Caki2 (cell line): ENCODE measurements at places on chromosomes 6 and 20.

GRCh38 chr20:59993736-59994430 is 35.7 kb downstream of the CDH26 start:
- no peak for DNase-seq

DNA sequence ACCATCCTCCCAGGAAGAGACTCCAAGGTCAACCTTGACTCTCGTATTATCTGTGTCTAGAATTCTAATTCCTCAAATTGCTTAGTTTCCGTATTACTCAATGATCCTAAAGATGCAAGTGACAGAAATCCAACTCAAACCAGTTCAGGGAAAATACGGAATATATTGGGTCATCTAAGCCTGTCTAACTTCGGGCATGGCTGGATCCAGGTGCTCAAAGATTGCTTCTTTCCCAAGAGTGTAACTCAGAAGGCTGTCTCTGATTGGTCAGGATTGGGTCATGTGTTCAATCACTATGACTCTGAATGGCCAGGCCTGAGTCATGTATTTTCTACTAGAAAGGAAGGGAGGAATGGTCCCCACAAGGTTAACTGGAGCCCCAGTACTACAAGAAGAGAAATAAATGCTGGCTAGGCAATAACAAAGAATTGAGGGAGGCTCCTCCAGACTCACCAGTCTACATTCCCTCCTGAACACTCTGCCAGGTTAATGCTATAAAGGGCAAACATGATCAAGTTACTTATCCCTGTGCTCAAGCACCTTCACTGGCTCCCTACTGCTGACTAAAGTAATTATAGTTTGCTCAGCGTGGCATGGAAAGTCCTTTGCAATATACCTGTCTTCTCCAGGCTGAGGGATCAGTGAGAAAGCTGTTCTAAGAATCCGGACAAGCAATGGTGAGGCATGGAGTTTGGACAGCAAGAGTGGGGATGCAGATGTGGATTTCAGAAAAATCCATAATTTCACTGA is 15.4 kb upstream of the PREX1 start:
- DNase-seq: peak; percentile 45

- no peak for DNase-seq
Observed at GRCh38 chr6:116253188-116253504, 729 bp downstream of the TSPYL4 start.

- no peak for DNase-seq
Observed at GRCh38 chr6:53579338-53579737, 34.4 kb upstream of the GCLC start.

DNA sequence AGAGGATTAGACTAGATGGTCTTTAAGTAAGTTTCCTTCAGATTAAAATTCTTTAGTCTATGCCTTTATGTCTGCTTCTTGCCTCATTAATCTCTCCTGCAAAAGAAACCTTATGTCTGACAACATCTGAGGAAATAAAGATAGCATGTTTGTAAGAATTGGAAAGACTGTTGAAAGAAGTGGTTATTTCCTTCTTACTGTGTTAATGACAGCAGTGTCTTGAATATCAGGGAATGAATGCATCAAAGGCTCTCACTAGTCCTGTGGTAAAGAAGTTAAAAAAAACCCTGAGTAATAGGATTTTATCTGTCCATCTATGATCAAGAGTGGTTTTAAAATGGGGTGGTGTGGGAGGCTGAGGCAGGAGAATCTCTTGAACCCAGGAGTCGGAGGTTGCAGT is 302.0 kb downstream of the PRL start:
- no peak for DNase-seq

GRCh38 chr6:125944434-125944816 is 12.1 kb upstream of the HINT3 start:
- no peak for DNase-seq

GRCh38 chr6:2403546-2403945 is 158.1 kb upstream of the GMDS start:
- no peak for DNase-seq

GRCh38 chr20:50286174-50286511 is 95.5 kb downstream of the CEBPB start:
- DNase-seq: no peak

- no peak for DNase-seq
Observed at GRCh38 chr6:23282252-23283021, 713.1 kb downstream of the HDGFL1 start.

- DNase-seq: no peak
Observed at GRCh38 chr6:30194797-30195690, 18.2 kb downstream of the TRIM26 start.

DNA sequence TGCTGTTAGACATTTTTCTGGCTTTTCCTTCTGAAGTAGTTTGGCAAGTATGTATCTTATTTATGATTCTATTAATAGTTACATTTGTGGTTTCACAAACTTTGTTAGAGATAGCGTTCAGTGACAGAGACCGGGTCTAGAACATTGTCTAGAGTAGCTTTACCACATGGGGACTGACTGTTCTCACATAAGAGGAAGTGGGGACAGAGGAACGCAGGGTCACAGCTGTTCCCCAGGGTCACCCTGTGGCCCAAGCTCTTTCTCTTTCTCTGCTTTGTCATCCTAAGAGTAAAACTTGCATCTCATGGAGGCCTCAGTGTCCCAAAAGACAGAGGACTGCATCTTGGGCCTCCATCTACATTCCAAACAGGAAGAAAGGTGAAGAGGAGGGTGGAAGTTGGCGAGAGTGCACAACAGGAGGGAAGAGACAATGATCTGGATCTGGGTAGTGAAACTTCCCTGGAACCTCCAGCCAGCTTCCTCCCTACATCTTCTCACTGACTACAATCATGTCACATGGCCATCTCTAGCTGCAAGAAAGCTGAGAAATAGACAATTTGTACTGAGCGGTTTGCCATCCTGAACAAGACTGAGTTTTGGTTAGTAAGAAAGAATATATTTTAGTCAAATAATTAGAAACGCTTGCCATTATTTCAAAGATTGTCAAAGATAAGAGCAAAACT is 645.8 kb upstream of the ARID1B start:
- DNase-seq: no peak

GRCh38 chr20:46995561-46996142 is 101.0 kb downstream of the EYA2 start:
- DNase-seq: no peak

GRCh38 chr20:38307371-38308046 is 3.6 kb downstream of the BPI start:
- DNase-seq: no peak

GRCh38 chr20:58092353-58092752 is 136.1 kb downstream of the ANKRD60 start:
- no peak for DNase-seq

DNA sequence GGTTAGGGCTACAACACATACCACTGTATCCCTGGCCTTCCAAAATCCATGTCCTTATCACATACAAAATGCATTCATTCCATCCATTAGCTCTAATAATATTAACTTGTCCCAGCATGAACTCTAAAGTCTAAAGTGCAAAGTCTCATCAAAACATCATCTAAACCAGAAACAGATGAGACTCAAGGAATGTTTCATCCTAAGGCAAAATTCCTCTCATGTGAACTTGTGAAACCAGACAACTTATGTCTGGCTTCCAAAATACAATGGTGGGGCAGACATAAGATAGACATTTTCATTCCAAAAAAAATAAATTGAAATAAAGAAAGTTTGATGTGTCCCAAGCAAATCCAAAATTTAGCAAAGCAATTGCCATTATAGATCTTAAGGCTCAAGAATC is 257.4 kb downstream of the HTR1B start:
- DNase-seq: no peak

DNA sequence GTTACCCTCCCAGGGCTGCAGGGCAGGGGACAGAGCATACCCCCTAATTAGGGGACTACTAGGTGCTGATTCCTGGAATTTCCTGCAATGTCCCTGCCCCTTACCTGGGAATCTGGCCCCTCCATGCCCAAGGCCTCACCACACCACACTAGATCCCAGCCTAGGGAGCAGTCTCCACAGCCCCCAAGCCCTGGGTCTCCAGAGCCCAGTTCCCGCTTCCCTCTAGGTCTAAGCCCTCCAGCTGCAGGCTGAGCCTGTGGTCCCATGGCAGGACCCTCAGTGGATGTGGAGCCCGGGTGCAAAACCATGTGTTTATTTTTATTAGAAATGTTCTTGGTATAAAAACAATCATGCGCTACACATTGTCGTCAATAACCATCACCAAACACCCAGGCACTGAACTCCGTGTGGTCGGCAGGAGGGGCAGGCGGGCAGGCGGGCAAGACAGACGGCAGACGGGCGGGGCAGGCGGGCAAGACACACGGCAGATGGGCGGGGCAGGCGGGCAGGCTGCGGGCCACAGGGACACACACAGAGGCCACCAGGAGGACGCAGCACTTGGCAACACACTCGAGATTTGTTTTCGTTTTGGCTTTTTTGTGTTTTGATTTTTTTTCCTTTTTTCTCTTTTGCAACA is 124.2 kb downstream of the GRM4 start:
- DNase-seq: no peak

DNA sequence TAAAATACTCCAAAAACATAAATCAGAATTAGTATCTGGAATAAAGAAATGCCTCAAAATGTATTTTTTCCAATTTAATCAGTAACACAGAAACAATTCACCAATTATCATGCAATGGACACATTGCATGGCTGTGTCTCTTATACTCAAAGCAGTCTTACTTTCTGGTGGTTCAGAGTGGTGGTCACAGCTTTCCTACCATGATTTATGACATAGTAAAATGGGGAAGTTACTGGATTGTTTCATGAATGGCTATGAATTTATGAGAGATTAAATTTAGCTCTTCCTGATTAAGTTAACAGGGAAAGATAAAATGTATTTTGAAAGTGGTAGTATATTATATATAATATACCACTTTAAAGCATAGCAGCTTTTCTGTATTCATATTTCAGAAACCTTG is 331.5 kb upstream of the MAP3K7 start:
- no peak for DNase-seq

DNA sequence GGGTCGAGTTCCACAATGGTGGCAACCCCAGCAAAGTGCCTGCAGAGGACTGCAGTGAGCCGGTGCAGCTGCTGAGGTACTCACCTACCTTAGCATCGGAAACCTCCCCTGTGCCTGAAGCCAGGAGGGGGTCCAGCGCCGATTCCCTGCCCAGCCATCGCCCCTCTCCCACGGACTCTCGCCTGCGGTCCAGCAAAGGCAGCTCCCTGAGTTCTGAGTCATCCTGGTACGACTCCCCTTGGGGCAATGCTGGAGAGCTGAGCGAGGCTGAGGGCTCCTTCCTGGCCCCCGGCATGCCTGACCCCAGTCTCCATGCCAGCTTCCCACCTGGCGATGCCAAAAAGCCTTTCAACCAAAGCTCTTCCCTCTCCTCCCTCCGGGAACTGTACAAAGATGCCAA is 134.1 kb upstream of the CLDN20 start:
- DNase-seq: no peak

GRCh38 chr6:48183811-48184605 is 73.0 kb upstream of the PTCHD4 start:
- DNase-seq: no peak

- DNase-seq: no peak
Observed at GRCh38 chr6:129130959-129131681, 248.2 kb downstream of the LAMA2 start.

GRCh38 chr6:10315658-10316372 is 99.1 kb downstream of the TFAP2A start:
- DNase-seq: peak; percentile 73

GRCh38 chr20:49185071-49185761 is 2.9 kb downstream of the STAU1 start:
- no peak for DNase-seq

DNA sequence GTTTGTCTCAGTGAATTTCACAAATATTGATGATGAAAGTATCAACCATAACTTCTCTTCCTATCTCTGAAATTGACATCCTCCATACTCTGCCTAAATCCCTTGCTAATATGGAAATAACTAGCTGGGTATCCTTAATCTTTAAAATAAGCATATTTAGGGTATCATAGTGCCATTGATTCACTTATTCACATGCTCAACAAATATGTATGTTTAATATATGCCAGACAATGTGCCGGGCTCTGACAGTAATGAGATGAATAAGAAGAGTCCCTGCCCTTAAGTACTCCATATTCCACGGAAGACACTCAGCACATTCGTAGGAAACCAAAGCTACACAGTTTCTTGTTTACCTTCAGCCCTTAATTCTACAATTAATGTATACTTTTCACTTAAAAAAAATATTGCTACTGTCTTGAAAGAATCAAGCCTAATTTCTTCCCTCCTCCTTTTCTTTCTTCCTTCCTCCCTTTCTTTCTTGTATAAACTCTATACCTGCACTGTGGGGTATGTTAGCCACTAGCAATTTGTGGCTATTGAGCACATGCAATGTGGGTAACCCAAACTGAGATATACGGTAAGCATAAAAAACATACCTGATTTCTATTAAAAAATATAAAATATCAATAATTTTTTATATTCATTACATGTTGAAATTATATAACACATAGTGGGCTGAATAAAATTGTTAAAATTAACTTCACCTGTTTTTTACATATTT is 42.8 kb upstream of the STXBP5 start:
- DNase-seq: no peak

DNA sequence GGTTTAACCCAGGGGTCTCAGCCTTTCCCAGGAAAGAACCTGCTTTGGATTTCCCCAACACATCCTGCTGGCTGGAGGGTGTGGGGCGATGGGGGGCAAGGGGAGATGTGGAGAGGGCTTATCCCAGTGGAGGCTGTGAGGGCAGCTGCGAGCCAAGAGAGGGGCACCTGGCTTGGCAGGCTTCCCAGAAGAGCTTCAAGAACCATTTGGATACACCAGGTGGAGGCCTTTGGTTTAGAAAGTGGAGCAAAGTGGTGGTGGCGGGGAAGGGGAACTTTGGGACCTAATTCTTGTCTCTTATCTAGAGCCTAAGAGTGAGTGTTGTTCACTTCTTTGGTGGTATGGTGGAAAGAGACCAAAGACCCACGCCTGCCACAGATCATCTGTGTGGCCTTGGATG is 12.4 kb downstream of the CD40 start:
- DNase-seq: no peak

DNA sequence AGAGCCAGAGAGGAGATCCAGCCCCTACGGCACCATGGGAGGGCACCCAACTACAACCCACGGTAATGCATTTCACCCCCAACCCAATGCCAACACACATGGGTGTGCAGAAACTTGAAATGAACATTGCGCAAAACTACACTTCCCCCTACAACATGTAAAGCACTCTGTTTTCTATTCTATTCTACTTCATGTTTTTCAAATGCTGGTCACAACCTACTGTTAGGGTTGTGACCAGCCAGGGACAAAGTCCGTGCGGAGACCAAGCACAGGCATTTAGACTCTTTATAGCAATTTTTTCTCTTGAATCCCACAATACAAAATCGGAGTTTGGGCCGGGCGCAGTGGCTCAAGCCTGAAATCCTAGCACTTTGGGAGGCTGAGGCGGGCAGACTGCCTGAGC is 90.6 kb downstream of the MRPL14 start:
- DNase-seq: no peak
